ENCODE measurements at places on chromosomes 6 and 20.

- H3K27ac ChIP-seq: no peak overlapping the region
- no peaks in the 10 kb centered on the region for H3K4me1 ChIP-seq
- no peak overlapping the region for H3K4me3 ChIP-seq
- DNase-seq: no peak
- no peaks in the 10 kb centered on the region for H3K36me3 ChIP-seq
Observed at GRCh38 chr20:54174457-54175175, 830 bp upstream of the CYP24A1 start.

DNA sequence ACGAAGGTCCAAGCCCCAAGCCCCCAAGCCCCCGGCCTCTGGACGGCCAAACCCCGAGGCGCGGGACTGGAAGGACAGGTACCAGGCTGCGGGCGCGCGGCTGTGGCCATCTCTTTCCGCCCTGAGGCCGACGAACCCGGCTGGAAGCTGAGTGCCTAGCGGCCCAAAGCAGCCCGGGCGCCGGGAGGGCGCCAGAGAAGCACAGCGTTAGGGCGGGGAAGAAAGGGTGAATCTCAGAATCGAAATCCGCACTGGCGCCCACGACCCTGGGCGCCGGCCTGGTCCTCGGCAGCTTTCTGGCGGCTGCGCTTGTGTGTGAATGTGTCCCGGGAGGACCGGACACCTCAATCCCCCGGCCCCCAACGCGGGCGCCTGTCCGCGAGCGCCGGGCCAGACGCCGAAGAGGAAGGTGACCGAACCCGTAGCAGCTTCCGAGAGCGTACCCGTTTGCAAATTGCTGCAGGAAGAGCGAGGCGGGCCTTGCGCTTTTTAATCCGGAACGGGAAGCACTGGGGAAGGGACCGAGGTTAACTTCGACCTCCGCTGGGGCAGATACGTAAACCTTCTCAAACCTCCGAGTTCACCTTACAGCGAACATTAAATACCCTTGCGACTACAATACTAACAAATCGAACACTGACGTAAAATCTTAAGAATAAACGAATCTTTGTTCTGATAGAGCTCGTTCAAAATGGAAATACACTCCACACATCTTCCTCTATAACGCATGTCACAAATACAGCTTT is 2.9 kb downstream of the NRN1 start:
- no peaks in the 10 kb centered on the region for H3K36me3 ChIP-seq
- H3K4me3 ChIP-seq: no peak overlapping the region
- no peak for DNase-seq
- no peak overlapping the region for H3K27ac ChIP-seq
- H3K4me1 ChIP-seq: no peaks in the 10 kb centered on the region

GRCh38 chr20:57857118-57857517 is 147.3 kb upstream of the PMEPA1 start:
- no peak overlapping the region for H3K4me3 ChIP-seq
- H3K36me3 ChIP-seq: no peaks in the 10 kb centered on the region
- no peaks in the 10 kb centered on the region for H3K4me1 ChIP-seq
- no peak for DNase-seq

- no peak overlapping the region for H3K27ac ChIP-seq
- H3K27me3 ChIP-seq: no peaks in the 10 kb centered on the region
- no peak overlapping the region for H3K4me3 ChIP-seq
- no peaks in the 10 kb centered on the region for H3K4me1 ChIP-seq
- no peak for DNase-seq
- no peaks in the 10 kb centered on the region for H3K36me3 ChIP-seq
Observed at GRCh38 chr20:21873291-21873690, 167.8 kb downstream of the PAX1 start.

DNA sequence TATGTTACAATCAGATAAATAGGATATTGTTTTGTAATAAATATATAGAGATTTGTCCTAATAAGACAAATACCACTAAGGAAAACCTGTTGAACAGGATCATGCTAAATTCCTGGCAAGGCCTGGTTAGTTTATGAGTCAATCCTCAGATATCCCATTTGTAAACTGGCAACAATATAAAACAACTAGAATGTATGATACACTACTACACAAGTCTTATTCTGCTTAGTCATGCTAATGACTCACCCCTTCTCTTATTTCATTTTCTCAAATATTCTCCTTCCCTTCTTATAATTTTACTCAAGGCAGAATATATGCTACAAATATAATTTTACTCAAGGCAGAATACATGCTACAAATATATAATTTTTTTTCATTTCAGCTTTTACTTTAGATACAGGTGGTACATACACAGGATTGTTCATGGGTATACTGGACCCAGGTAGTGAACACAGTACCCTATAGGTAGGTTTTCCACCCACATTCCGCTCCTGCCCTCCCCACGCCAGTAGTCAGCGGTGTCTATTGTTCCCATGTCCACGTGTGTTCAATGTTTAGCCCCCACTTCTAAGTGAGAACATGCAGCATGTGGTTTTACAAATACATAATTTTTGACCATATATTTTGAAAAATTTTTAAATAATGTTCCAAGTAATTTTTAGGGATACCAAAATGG is 6.3 kb downstream of the OSER1 start:
- H3K4me3 ChIP-seq: no peak overlapping the region
- no peak for DNase-seq
- no peaks in the 10 kb centered on the region for H3K4me1 ChIP-seq
- H3K27me3 ChIP-seq: no peaks in the 10 kb centered on the region

DNA sequence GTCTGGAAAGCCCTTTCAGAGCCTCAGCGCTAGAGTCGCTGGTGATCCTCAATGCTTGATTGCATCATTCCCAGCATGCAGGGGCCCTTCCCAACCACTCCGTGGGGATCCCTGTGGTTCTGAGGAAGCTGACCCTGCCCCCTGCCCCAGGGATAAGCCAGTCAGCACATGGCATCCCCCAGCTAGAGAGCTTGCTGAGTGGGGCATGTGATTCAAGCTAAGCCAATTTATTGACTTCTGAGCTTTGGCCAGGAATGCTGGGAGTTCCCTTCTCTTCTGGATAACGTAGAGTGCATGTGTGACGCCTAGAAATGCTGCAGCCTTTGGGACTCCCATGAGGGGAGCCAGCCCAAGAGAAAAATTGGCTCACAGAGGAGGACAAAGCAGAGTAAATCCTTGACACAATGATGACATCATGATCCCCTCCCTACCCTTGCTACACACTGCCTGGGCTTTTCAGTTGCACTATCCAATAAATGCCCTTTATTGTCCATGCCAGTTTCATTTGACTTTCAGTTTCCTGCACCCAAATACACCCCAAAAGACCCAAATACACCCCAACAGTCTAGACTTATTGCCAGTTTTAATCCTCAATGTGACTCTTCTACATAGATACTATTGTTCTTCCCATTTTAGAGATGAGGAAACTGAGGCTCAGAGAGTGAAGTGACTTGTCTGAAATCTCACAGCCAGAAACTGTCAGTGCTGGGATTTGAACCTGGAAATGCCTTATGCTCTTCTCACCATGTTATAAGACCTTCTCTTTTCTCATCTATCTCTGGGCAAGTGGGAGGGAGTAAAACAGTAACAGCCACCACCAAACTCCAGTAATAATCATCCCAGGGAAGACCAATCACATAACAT is 34.3 kb downstream of the KCNB1 start:
- H3K4me1 ChIP-seq: no peaks in the 10 kb centered on the region
- no peak for DNase-seq
- no peaks in the 10 kb centered on the region for H3K36me3 ChIP-seq
- no peak overlapping the region for H3K4me3 ChIP-seq

- no peaks in the 10 kb centered on the region for H3K36me3 ChIP-seq
- no peaks in the 10 kb centered on the region for H3K4me1 ChIP-seq
- no peak overlapping the region for H3K27ac ChIP-seq
- no peak overlapping the region for H3K4me3 ChIP-seq
Observed at GRCh38 chr6:119105282-119105681, 26.8 kb upstream of the FAM184A start.

GRCh38 chr20:57505979-57506378 is 19.0 kb downstream of the CTCFL start:
- no peaks in the 10 kb centered on the region for H3K36me3 ChIP-seq
- DNase-seq: no peak
- H3K4me1 ChIP-seq: no peaks in the 10 kb centered on the region
- H3K27me3 ChIP-seq: no peaks in the 10 kb centered on the region

DNA sequence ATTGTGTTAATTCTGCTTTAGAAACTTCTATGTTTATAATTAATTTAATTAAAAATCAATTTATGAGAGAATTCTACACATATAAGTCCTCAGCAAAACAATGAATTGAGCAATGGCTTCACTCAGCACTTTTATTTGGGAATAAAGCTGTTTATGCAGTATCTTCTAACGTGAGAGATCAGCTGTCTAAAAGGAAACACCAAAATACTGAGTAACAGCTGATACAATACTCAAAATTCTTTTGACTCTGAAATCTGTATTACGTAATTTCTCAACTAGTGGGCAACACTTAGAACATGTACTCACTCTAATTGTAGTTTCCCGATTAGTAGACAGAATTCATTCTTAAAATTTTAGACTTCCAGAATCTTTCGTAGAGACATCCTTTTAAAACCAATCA is 49.8 kb downstream of the MAP3K7 start:
- H3K27me3 ChIP-seq: no peaks in the 10 kb centered on the region
- no peak for DNase-seq
- H3K4me3 ChIP-seq: no peak overlapping the region
- no peak overlapping the region for H3K27ac ChIP-seq
- no peaks in the 10 kb centered on the region for H3K36me3 ChIP-seq

- no peak overlapping the region for H3K27ac ChIP-seq
- no peak overlapping the region for H3K4me3 ChIP-seq
- no peaks in the 10 kb centered on the region for H3K27me3 ChIP-seq
- peaks cover 7% of the 10 kb centered on the region for H3K4me1 ChIP-seq
Observed at GRCh38 chr20:3483309-3483708, 12.5 kb downstream of the ATRN start.

DNA sequence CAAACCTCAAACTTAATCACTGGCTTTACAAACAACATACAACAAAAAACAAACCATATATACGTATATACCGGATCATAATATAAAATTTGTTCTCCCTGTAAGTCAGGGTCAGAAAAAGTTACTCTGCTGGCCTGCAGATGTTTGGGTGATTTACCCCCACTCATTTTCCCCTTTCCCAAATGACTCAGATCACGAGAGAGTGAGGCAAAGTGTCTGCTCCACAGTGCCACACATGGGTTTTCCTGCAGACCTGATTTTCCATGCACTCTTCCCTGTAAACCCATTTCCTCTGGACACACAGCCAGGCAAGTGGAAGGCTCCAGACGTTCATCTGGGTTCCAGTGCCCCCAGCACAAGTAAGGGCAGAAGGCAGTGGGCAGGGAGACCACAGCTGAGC is 23.5 kb downstream of the GFOD1 start:
- H3K4me3 ChIP-seq: no peak overlapping the region
- H3K4me1 ChIP-seq: no peaks in the 10 kb centered on the region
- H3K27me3 ChIP-seq: no peaks in the 10 kb centered on the region

- DNase-seq: no peak
- no peak overlapping the region for H3K27ac ChIP-seq
- H3K4me1 ChIP-seq: no peaks in the 10 kb centered on the region
Observed at GRCh38 chr6:154359161-154359574, 2.6 kb upstream of the IPCEF1 start.

DNA sequence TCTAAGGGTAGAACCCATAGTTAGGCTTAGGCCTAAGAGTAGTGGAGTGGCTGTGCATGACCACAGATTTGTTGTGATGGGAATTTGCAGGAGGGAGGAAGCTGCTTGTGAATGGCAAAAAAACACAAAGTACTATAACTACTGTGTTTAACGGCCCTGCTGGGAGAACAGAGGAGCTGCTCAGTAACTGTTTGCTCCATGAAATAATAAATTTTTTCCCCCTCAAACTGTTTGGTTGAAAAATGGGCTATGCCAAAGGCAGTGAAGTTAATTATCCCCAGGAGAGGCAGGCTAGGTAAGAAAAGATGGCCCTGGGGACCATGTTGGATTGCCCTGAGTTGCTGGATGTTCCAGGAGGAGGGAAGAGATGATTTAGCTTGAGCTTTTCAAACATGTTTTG is 256.5 kb upstream of the PRND start:
- no peaks in the 10 kb centered on the region for H3K4me1 ChIP-seq
- H3K27me3 ChIP-seq: no peaks in the 10 kb centered on the region
- no peak overlapping the region for H3K4me3 ChIP-seq

GRCh38 chr6:50527985-50528384 is 185.3 kb upstream of the TFAP2D start:
- H3K36me3 ChIP-seq: no peaks in the 10 kb centered on the region
- H3K27ac ChIP-seq: no peak overlapping the region

GRCh38 chr6:52087498-52087999 is at the start of gene PKHD1:
Gene PKHD1, minus strand, starts transcription at chr6:52087613. Its CDS starts 2,680 bp downstream, at chr6:52084933.
- DNase-seq: no peak
- H3K27me3 ChIP-seq: no peaks in the 10 kb centered on the region
- H3K4me1 ChIP-seq: no peaks in the 10 kb centered on the region
- no peaks in the 10 kb centered on the region for H3K36me3 ChIP-seq
- H3K4me3 ChIP-seq: no peak within 1 kb of the TSS

DNA sequence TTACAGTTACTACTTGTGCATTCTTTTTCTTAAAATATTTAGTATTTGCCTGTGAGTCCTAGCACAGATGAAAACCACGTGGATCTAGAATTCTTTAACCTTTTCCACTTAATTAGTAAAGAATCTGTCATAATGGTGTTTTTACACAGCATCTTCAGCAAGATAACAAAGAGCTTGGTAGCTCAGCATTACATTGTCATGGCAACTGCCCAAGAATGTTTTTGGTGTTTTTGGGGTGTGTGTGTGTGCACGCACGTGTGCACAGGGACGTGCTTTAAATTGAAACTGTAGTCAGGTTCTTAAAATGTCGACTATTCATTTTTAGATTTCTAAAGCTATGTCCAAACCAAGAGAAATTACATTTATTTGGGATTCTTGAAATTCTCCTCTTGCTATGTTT is 108.0 kb downstream of the FIG4 start:
- no peak overlapping the region for H3K27ac ChIP-seq
- H3K4me3 ChIP-seq: no peak overlapping the region
- no peaks in the 10 kb centered on the region for H3K27me3 ChIP-seq
- no peak for DNase-seq
- H3K4me1 ChIP-seq: no peaks in the 10 kb centered on the region

- H3K27me3 ChIP-seq: no peaks in the 10 kb centered on the region
- no peaks in the 10 kb centered on the region for H3K4me1 ChIP-seq
- H3K36me3 ChIP-seq: no peaks in the 10 kb centered on the region
- no peak overlapping the region for H3K27ac ChIP-seq
Observed at GRCh38 chr6:38169221-38169976, 349.9 kb downstream of the ZFAND3 start.

- H3K27ac ChIP-seq: no peak overlapping the region
- no peaks in the 10 kb centered on the region for H3K4me1 ChIP-seq
- no peaks in the 10 kb centered on the region for H3K27me3 ChIP-seq
- H3K36me3 ChIP-seq: no peaks in the 10 kb centered on the region
- no peak overlapping the region for H3K4me3 ChIP-seq
Observed at GRCh38 chr20:58196402-58197184, 31.9 kb downstream of the ANKRD60 start.

- no peak for DNase-seq
- H3K4me1 ChIP-seq: no peaks in the 10 kb centered on the region
- H3K4me3 ChIP-seq: no peak overlapping the region
- H3K27ac ChIP-seq: no peak overlapping the region
- no peaks in the 10 kb centered on the region for H3K36me3 ChIP-seq
- no peaks in the 10 kb centered on the region for H3K27me3 ChIP-seq
Observed at GRCh38 chr6:123105561-123105960, 109.5 kb downstream of the CLVS2 start.
